ENCODE measurements at places on chromosomes 7 and 10.

DNA sequence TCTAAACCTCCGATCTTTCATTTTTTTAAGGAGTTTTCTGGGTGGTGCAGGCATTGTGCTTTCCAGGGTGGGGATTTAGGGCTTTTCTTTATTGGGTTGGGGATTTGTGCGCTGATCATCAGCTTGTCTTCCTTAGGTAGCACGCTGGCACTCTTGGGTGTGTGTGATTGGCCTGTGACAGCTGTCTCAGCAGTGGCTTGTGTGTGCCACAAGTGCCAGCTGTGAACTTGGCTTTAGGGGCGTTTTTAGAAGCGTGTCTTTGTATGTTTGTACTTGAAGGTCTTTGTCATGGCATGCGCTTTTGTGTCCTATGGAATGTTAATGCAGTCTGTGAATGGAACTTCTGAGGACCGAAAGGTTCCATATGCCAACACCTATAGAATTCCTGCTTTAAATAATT is 788 bp downstream of the AKAP9 start:
- DNase-seq = peak; percentile 11

DNA sequence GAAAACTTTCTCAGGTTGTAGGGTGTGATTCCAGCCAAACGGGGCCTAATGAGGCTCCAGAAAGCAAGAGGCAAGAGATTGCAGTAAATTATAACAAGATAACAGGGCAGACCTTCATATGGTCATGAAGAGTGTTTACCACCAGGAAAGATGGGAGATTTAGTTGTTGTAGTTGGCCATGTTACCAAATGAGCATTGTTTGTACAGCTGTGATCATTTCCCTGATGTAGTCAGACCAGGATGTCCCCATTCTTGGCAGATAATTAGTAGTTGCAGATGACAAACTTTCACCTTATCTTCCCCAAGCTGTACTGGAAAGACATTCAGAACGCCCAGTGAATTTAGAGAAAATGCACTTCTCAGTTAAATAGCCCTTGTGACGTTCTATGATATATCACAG is 630.8 kb downstream of the ANKRD7 start:
- DNase-seq = no peak

- peak; percentile 42 for DNase-seq
Measured at GRCh38 chr7:8125680-8126444, 136.1 kb downstream of the ICA1 start.

DNA sequence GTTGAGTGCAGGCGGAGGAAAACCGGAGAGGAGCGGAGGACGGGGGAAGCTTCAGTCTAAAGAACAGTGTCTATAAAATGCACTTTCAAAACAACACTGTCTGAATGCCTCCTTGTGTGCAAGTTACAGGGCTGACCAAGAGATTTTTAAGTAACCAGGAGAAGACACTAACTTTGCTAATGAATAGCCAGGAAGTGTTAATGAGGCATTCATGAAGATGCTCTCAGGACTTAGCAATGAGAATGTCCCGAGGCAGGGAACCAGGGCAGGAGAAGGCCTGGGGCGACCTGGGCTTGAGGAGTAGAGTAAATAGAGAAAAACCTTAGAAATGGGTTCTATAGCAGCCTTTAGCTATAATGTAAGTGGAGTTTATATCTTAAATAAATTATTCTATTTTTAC is 312.1 kb downstream of the SKIDA1 start:
- DNase-seq = no peak

GRCh38 chr7:35255443-35256255 is 1.7 kb upstream of the TBX20 start:
- no peak for DNase-seq

DNA sequence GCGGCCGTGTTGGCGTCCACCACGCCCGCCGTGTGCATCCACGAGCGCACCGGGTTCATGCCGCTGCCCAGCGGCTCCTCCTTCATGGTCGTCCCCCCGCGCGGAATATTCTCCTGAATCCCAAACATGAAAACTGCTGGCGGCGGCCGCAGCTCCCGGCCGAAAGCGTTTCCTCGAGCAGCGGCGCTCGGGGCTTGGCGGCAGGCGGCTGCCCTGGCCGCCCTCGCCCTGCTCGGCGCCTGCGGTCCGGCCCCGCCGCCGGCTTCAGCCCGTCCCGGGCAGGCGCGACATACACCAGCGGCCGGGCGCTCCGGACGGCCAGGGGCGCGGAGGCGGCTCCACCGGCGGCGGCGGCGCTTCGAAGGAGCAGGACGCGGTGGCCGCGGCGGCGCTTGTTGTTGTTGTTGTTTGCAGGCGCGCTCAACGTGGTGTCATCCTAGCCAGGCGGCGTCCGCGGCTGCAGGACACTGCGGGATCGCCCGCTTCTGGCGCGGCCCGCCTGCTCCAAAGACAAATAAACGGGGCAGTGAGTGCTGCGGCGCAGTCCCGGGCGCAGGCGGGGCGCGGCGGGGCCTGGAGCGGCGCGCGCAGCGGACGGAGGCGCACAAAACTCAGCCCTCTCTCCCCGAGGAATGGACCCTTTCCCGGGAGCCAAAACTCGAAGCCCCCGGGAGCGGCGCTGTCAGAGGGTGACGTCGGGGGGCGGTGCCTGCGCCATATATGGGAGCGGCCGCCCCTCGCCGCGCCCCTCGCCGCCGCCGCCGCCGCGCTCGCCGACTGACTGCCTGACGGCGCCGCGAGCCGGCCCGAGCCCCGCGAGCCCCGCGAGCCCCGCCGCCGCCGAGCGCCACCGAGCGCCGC is at the start of gene EBF3:
EBF3 (minus strand) TSS at position 634 of the 861 bp plus-strand sequence; CDS start at position 128, 506 bp downstream.
- no peak for DNase-seq

DNA sequence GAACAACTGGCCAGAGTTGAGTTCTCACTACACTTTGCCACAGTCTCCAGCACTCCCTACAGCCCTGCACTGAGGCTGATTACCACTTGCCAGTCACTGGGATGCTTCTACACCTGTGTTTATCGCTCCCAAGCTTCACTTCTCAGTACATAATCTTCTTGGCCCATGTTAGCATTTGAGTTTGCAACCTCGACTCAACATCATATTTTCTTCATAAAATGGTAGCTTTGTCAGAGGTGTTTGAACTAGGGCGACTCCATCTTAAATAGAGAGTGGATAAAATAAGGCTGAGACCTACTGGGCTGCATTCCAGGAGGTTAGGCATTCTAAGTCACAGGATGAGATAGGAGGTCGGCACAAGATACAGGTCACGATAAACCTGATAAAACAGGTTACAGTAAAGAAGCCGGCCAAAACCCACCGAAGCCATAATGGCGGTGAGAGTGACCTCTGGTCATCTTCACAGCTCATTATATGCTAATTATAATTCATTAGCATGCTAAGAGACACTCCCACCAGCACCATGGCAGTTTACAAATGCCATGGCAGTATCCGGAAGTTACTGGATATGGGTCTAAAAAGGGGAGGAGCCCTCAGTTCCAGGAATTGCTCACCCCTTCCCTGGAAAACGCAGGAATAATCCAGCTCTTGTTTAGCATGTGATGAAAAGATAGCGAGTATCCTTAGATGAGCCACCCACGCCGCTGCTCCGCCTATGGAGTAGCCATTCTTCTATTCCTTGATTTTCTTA is 105.8 kb upstream of the KLF6 start:
- no peak for DNase-seq

All from activated naive CD4-positive, alpha-beta T cell (primary cell).